ENCODE measurements at places on chromosomes 13 and 19. TPM values are rescaled to one million over a fixed set of nuclear protein-coding genes. Genes with fewer than 3 reads are reported as not detected.

The FGF21 gene
- total RNA-seq: not detected

- no peak for DNase-seq
These were observed 28.7 kb upstream of the SLC7A10 start for GRCh38 chr19:33254245-33254824.

- no peak for DNase-seq
These were observed 127.0 kb downstream of the UGGT2 start for GRCh38 chr13:95926231-95926630.

The GARIN5A gene
- not detected for total RNA-seq

DNA sequence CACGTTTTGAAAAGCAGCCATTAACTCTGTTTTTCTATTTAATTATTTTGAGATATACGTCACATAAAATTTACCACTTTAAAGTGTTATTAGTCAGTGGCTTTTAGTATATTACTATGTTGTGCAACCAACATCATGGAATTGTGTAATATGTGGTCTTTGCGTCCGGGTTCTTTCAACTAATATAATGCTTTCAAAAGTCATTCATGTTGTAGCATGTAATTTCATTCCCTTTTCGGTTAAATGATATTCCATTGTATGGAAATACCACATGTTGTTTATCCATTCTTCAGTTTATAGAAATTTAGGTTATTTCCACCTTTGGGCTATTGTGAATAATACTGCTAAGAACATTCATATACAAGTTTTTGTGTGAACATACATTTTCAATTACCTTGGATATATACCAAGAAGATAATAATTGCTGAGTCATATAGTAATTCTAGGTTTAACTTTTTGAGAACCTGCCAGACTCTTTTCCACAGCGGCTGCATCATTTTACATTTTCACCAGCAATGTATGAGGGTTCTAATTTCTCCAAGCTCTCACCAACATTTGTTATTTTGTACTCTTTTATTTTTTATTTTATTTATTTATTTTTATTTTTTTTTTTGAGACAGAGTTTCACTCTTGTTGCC is 28.1 kb upstream of the CLDN10 start:
- no peak for DNase-seq

The FUT6 gene
- not detected for total RNA-seq

GRCh38 chr13:27592865-27593264 is 27.5 kb downstream of the LNX2 start:
- no peak for DNase-seq

The IFT88 gene
- 13.3 TPM for total RNA-seq

- no peak for DNase-seq
These were observed 29.9 kb downstream of the NLRP13 start for GRCh38 chr19:55902080-55902751.

- no peak for DNase-seq
These were observed 48.8 kb upstream of the INTS6 start for GRCh38 chr13:51501592-51502152.

- DNase-seq: no peak
These were observed 75.0 kb upstream of the GTF3A start for GRCh38 chr13:27349458-27349857.

DNA sequence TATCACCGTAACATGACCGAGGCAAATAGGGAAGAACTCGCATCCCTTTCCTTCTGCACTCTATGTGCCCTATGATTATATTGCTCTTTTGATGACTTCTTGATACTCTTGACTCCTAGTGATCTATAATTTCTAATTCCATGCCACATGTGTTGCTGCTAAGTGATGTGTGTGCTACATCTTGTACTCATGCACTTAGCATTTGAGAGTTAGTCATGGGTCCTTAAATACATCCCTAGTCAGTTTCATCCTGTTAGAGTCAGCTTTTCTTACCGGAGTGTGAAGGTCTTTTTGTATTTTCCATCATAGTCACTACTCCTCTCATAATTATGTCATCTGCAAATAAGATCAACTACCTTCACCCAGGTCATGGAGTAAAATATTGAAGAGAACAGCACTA is 30.2 kb downstream of the RXFP2 start:
- no peak for DNase-seq

The BRCA2 gene
- total RNA-seq: 2.0 TPM

GRCh38 chr13:109212650-109213049 is 573.7 kb downstream of the IRS2 start:
- no peak for DNase-seq

The ZNF737 gene
- 8.8 TPM for total RNA-seq

DNA sequence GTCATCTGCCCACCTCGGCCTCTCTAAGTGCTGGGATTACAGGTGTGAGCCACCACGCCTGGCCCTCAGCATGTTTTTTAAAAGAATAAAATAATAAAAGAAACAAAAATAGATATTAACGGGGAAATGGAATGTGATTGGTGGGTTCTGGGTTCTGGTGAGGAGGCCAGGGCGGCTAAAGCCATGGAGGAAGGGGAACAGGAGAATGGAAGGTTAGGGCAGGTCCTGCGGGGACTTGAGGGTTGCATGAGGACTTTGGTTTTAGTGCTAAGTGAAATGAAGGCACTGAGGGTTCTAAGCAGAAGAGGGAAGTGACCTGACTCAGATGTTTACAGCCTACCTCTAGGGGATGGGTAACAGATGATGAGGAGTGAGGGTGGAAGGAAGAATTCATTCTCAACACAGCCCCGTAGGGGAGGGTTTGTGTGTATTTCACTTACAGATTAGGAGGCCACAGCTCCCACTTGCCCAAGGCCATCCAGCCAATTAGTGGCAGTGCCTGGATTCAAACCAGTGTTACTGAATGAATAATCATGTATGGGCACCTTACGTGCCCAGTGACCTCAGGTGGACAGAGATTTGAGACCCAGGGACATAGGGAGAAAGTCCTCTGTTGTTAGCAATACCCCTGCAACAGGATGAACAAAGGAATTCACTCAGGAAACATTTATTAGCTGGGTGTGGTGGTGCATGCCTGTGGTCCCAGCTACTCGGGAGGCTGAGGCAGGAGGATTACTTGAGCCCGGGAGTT is 6.7 kb upstream of the MRPL4 start:
- DNase-seq: no peak

The IGFLR1 gene
- 5.8 TPM for total RNA-seq
